ENCODE measurements at places on chromosomes 7 and 10.

DNA sequence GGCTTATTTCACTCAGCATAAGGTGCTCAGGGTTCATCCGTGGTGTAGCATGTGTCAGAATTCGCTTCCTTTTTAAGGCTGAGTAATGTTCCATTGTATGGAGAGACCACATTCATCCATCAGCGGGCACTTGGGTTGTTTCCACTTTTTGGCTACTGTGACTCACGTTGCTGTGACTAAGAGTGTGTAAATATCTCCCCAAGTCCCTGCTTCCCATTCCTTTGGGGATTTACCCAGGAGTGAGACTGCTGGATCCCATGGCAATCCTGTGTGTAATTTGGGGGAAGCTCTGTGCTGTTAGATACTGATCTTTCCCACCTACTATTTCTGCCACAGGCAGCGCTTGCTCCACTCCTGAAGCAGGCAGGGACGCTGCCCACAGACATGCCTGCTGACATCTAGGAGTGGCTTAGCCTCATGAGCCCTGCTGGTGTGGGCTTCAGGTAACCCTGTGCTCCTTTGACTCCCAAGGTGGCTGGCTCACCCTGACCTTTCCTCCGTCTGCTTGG, 346.0 kb downstream of the FRMD4A start:
- DNase-seq: no peak

DNA sequence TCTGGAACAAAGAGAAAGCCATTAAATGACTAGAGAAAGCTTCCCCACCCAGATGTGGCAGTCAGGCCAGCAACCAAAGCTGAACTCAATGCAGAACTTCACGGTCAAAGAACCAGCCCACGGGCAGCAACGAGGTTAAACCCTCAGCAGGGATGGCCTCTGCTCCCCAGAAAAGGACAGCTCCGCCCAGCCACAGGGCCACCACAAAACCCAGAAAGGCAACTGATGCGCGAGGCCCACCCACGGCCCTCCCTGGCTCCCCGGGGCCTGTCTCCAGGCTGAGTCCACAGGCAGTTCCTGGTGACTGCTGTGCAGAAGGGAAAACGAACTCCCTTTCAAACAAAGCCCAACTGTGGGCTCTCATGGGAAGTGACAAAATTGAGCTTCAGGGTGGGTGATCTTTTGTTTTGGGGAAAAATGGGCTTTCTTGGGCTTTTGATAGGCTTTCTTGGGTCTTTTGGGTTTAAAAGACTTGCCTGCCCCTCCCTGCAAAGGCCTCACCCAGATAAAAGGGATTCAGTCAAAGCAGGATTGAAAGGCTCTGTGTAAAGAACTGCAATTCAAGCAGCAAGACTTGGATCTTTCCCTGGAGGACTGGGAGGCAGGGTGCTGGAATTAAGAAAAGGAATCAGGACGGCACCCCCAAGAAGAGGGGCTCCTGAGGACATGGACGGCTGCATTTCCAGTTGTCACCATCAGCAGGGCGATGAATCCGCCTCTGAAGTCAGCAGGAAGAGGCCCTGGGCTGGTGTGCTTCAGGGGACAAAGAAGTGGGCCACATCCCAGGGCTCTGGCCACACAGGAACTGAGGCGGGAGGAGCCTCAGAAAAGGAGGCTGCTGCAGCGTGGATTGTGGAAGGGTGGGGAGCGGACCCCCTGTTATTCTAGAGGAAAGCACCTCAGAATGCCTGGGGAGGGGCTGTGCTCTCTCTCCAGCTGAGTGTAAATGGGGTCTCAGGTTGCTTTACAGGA, 209.9 kb downstream of the USP6NL start:
- DNase-seq: no peak

GRCh38 chr7:156753630-156754029, 113.1 kb downstream of the RNF32 start:
- no peak for DNase-seq

GRCh38 chr10:119694608-119695007, 31.2 kb upstream of the INPP5F start:
- DNase-seq: no peak

- DNase-seq: peak; percentile 4
These were observed 6.7 kb downstream of the PON3 start for GRCh38 chr7:95389516-95389915.

GRCh38 chr10:33086100-33086499, 128.1 kb upstream of the ITGB1 start:
- no peak for DNase-seq

DNA sequence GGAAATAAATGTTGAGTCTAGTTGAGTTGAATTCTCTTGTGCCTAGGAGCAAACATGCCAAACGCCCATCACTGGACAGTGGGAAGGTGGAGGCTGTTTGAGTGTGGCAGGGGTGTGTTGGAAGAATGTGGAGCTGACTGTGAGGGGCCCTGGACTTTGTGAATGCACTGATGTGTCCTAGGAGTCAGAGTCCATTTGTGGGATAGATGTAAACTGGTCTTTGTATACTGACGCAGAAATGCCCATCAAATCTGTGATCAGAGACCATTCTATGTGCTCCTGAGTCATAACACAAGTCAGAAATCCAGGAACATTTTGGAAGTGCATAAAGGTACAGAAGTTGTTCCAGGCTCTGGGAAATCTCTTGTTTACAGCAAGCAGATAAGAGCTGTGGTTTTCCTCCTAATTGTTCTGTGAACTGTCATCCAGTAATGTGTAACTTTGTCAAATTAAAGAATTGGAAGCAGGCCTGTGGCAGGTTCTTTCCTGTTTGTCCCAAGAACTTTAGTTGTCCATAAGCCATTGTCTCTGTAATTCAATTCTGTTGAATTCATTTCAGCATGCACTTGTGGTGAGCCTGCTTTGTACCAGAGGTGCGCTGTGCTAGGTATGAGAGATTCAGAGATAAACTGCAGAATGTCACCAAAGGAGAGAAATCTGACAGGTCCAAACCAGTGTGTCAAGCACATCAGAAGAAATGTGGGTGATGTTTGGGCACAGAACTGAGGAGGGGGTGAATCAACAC, 7.6 kb downstream of the PRXL2A start:
- no peak for DNase-seq

DNA sequence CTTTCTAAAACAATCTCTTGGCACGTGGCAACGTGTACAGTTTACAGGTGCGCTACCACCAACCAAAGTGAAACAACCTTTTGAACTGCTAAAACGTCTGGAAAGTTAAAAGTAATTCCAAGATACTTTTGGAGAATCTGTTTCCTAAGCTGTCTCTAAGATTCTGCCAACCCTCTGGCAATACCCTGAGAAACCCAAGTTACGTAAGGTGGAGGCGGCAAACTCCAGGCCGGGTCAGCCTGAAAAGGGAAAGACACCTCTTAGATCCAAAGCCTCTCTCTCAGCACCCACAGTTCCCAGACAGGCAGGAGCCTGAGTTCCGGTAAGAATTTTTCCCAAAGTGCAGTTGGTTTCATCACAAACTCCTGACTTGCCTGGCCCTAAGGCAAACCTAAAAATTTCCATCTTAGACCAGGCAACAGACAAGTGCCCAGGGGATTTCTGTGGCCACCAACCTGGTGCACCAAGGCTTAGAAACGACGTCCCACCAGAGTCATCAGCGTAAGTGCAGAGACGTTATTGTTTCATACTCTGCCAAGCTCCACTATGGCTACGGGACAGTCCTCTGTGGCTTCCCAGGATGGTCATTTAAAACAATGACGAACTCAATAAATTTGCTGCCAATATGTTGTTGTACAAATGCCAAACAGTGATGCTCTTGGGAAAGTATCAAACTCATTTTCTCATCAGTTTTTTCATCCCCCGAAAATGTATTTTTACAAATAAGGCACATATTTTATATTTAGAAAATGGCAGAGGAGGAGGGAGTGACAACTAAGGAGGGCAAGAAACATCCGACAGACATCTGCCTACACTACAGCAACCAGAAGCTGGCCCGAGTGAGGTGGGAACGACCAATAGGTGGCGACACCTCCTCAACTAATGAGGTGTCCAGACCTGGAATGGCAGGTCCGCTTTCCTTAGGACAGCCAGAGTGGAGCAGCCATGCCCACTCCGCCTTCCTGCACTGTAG, 205.8 kb upstream of the FRMD4A start:
- peak; percentile 28 for DNase-seq

DNA sequence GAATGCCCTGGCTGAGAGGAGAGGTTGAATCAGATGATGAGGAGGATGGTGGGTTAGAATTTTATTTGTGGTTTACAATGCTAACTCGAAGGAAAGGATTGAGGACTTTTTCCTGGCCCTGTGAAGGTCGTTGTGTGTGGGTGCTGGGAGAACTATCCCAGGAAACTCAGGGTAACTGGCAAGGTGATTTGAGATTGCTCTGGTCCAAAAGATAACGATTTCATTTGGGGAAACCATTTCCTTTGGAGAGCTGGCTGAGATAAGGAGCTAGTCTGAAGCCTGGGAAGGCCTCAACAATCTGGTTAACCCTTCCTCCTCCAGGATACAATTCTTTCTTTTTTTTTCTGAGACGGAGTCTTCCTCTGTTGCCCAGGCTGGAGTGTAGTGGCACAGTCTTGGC, 33.0 kb downstream of the HK1 start:
- DNase-seq: no peak

DNA sequence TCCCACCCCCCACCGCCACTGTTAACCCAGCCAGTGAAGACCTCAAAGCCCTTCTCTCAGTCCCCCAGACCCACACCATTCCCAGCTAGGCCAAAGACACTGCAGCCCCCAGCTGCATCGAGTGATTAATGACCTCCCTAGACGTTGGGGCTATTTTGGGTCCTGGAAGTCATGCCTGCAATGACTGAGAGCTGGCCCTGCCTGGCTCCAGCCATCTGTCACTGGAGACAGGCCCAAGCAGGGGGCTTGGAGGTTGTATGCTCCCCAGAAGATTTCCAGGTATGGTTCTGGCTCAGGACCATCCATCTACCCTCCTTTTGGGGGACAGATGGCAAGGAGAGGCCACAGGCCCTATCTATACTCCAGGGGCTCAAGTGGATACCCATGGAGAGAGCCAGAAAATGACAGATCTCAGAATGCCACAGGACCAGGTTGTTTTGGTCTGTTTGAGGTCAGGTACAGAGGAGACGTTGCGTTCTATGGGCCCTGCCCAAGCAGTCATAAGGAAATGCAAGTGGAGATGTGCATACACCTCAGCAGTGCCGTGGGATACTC, 5.1 kb downstream of the KCNIP2 start:
- peak; percentile 82 for DNase-seq

DNA sequence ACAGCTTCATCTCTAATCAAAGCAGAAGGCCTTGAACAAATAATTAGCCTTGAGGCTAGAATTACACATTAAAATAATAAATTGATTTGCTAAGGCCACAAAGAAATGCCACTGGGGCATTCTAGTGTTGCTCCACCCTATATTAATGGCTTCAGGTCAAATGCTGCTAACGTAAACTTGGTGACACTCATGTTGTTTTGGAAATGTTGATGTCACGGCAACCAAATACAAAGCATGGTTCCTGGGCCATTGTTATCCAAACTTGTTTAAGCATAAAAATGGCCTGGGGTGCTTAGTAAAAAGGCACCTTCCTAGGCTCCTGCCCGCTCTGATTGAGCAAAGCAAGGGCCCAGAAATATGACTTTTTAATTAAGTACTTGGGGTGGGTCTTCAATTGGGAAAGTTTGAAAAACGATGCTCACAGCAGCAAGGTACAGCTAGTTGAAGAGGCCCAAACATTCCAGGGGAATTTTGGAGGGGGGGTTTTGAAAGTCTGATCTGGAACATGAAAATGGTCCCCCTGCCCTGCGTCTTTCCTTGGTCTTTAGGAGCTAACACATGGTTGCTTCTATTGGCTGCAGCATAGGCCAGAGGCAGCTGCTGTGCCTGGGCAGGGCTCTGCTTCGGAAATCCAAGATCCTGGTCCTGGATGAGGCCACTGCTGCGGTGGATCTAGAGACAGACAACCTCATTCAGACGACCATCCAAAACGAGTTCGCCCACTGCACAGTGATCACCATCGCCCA, 67.8 kb downstream of the ABCC2 start:
- no peak for DNase-seq

DNA sequence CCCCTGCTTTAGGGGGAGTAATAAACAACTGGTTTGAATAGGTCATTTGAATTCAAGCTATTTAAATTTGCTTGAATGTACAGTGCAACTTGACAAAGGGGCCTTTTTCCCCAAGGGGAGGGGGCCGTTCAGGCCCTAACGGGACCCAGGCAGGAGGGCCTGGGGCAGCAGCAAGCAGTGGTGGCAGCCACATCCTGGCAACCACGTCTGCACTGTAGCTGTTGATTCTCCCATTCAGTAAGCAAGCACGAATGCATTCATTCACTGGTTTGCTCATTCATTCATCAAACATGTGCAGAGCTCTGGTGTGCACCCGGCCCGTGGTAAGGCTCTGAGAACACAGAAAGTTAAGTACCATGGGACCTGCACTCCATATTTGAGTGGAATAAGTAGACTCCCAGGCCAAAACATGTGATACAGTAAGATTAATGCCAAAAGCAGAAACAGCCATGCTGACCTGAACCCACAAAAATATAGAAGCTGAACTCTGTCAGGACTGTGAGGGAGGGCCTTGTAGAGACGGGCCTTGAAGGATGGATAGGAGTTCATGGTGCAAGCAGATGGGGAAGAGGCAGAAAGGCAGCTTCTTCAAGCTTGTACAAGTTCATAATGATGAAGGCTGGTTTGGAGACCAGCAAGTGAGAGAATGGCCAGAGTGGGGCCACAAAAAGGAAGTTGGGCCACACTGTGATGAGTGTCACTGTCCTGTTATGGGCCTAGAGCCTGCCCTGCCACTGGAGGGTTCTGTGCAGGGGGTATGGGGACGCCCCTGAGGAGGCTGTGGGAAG, 29.3 kb upstream of the C10orf53 start:
- no peak for DNase-seq

DNA sequence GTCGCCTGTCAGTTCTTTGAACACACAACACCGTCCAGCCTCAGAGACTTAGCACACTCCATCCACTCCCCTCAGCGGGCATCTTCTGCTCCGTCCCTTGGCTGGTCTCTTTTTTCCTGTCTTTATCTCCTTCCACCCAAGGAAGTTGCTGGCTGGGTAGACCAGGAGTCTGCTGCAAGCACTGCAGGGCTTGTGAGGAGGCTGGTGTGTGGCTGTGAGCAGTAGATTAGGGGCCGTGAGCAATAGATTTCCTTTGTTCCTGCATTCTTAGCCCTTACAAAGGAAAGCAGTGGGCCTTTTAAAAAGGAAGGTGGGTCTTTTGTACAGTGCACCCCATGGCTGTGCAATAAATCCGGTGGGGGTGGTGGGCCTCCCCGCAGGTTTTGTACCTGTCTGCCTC, 100.3 kb upstream of the BTBD16 start:
- DNase-seq: no peak

GRCh38 chr10:88793712-88794299, 8.7 kb upstream of the LIPM start:
- DNase-seq: no peak

GRCh38 chr10:75894761-75895160, 463.3 kb downstream of the LRMDA start:
- DNase-seq: no peak

DNA sequence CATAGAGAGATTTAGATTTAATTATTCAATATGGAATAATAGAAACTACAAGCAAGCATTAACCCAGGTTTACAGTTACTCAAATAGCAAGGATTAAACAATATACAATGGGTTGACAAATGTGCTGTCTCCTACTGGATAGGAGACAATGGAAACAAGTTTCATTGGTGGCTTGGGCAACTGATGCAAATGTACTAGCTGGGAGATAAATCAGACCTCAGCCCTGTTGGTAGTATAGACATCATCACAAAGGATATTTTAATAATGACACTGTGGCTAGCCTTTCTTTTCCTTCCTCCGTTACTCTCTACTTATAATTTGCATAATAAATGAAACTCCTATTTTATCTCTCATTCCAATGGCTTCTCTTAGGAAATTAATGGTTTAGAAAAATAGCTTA, 96.5 kb upstream of the DKK1 start:
- no peak for DNase-seq

GRCh38 chr7:155815332-155816191, 3.3 kb upstream of the SHH start:
- DNase-seq: no peak
